Right forelimb (tissue), 1 donor: ENCODE measurements at places on chromosomes 6 and 20.

DNA sequence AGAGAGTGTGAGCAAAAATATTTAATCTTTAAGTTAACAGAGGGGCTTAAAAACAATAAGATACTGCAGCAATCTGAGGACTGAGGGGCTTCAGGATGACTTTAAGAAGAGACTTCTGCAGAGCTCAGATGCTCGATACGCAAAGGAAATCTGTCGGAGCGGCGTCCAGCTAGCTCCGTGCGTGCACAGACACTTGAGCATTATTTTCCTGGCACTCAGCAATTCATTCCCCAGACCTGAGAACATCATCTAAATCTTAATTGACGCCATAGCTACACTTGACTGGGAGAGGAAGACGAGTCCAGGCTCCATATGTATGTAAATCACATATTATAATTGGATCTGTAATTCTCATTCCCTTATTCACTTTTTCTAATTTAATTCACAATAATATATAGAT lies 228.2 kb downstream of the SOD2 start:
- DNase-seq, result peak; percentile 59

- no peak for DNase-seq
These were observed 374.3 kb downstream of the CDH26 start for GRCh38 chr20:60332523-60332922.

DNA sequence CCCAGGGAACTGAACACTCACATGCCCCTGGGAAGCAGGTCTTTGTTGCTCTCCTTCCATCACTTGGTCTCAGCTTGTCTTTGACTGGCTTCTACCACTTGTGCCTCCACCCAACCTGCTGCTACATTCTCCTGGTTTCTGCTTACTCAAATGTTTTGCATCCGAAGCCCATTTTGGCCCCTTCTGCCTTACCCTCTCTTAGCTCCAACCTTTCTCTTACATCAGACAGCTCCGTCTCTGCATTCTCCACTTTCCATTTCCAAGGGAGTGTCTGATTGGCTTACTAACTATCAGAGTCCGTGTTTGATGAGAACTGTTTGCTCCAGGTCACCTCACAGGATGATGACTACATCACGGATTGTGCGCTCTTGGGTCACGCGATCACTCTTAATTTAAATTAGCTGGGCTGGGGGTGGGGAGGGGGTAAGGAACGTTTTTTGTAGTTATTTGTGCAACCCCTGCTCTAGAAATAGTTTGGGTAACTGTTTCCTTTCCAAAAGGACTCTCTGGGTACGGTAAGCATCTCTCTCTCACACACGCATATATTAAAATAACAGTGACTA lies 844 bp upstream of the ABRACL start:
- DNase-seq, result no peak

DNA sequence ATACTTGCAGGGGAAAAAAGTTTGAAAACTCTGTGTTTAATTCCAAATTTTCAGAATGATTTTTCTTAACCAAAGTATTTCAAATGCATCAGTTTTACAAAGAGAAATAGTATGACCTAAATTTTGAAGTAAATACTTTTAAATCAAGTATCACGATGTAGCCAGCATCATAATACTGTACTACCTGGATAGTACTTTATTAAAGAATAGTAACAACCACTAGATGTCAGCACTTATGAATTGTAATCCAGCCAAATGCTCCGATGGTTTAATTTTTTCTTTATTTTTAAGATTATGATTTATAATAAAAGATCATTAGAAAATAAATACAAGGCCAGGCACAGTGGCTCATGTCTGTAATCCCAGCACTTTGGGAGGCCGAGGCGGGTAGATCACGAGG lies 37.2 kb upstream of the HACE1 start:
- DNase-seq, result no peak

DNA sequence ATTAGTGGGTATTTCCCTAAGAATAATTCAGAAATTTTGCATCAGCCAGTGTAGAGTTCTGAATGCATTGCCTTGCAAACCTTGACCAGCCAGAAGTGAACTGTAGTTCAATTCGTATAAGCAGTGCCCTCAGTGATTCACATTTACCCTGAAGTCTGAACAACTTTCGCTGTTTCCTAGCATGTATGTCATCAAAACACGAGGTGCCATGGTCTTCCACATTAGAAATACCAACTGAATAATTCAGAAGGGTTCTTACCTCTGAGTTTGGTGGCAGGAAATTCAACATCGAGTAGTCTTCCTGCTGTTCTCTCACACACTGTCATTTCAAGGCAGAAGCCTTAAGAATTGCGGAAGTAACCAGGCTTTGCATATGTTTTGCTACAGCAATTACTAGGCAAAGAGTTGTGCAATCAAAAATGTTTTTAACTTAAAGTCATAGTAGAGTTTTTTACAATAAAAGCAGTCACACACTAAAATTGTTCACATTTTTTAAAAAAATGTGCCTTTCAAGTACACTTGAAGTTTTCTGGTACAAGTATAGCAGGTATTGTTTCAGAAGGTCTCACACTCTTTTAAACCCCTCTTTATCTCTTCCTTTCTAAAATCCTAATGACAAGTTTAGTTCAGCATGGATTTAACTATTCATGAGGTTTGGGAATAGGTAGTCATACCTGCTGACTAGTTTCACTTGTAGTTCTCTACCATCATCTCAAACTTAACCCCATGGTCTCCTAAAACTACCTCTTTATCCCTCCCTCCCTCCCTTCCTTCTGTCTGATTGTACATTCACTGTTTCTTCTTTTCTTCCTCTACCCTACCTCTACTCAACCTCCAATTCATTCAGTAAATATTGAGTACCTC lies 118.3 kb downstream of the STXBP5 start:
- no peak for DNase-seq

- peak; percentile 45 for DNase-seq
These were observed 107.1 kb downstream of the MRPL14 start for GRCh38 chr6:44020148-44020547.

DNA sequence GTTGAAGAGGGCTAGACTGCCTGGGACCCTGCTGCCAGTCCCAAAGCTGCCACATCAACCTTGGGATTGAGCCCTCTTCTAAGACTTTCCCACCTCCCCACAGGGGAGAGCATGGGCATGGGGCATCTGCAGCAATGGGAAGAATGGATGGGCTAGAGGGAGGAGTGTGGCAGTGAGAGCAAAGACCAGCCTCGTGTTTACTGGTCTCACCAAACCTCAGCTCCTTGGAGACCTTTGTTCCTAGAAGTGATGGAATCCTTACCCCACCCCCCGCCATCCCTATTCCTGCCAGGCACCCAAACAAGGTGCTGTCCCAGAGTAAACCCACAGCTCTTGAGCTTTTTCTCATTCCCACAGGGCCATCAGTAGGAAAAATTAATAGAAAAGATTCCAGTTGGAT lies 20.0 kb upstream of the ARMC12 start:
- DNase-seq, result no peak

GRCh38 chr6:14743474-14744211 lies 502.2 kb upstream of the JARID2 start:
- no peak for DNase-seq

- DNase-seq, result no peak
These were observed 47.7 kb upstream of the POLR1H start for GRCh38 chr6:30013291-30013922.

DNA sequence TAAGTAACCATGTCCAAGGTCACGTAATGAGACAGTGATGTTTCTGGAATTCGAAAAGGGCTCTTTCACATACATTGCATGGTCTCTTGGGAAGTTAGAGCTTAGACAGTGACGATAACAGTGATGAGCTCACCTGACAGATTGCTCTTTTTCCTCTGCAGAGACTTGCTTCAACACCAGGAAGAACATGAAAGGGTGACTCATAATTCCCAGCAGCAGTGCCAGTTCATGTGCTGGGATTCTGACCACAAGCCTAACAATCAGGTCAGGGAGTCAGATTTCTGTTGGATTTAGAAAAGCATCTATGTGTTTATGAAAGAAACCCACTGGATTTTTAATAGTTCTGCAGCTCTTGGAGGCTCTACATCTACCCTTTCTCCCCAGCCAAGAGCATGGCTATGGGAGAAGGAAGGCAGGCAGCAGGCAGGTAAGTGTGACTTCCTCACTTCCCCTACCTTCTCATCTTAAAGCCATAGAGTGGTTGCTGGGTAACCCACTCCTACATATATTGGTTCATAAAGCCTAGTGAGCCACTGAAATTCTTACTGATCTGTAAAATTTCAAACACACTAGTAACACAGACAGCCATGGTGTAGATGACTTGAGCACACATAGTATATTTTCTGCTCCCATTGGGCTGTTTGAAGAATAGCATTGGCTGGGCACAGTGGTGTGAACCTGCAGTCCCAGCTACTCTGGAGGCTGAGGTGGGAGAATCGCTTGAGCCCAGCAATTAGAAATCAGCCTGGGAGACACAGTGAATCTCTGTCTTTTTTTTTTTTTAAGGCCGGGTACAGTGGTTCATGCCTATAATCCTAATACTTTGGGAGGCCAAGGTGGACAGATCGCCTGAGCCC lies 44.4 kb upstream of the LOC128125822 start:
- DNase-seq, result no peak

- no peak for DNase-seq
These were observed 19.4 kb upstream of the TRERF1 start for GRCh38 chr6:42471142-42471541.

DNA sequence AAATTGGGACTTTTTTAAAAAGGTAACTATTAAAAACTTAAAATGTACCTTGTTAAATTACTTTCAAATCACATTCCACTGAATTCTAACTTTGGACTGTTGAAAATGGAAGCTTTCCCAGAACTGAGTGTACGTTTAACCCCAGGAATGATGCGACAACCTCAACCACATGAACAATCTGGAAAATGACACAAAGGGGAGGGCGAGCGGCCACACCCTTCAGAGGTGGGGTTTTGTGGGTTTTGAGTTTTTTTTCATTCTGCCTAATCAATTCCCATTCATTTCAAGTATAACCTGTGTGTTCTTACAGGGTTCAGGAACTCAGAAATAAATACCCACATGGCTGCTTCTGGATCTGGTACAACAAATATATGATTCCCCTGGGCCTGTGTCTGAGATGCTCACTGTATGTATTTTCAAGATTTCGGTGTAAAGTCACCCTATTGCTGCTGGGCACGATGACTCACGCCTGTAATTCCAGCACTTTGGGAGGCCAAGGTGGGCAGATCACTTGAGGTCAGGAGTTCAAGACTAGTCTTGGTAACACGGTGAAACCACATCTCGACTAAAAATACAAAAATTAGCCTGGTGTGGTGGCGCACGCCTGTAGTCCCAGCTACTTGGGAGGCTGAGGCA lies 21.6 kb downstream of the CNKSR3 start:
- no peak for DNase-seq

- no peak for DNase-seq
These were observed 56.5 kb downstream of the SCML4 start for GRCh38 chr6:107767637-107768036.

- no peak for DNase-seq
These were observed 127.8 kb upstream of the EEF1E1 start for GRCh38 chr6:8229915-8230756.

- DNase-seq, result peak; percentile 73
These were observed 476 bp downstream of the IGF2R start for GRCh38 chr6:159969204-159969912.

- no peak for DNase-seq
These were observed 16.2 kb upstream of the FRMD1 start for GRCh38 chr6:168095171-168095691.

- DNase-seq, result no peak
These were observed 46.1 kb downstream of the KIF13A start for GRCh38 chr6:17941318-17941717.

DNA sequence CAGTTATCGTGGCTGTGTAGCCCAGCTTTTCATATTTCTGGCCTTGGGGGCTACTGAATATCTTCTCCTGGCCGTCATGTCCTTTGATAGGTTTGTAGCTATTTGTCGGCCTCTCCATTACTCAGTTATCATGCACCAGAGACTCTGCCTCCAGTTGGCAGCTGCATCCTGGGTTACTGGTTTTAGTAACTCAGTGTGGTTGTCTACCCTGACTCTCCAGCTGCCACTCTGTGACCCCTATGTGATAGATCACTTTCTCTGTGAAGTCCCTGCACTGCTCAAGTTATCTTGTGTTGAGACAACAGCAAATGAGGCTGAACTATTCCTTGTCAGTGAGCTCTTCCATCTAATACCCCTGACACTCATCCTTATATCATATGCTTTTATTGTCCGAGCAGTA lies 475 bp downstream of the OR2B6 start:
- DNase-seq, result no peak

DNA sequence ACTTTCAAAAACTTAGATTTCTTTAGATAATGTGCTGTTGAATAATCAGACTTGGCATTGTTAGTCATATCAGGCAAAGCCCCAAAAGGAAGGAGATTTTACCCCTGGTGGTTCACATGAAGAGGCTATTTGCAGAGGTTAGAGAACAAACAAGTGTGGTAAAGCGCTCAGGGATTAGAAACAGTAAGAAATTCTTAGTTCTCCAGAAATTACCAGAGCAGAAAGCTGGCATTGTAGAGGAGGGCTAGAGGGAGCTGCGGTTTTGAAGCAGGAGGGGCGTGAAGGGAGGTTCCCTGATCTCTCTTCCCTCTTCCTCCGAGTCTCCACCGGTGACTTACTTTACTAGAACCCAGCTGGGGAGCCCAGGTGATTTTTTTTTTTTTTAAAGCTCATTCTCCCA lies 10.2 kb downstream of the MYO6 start:
- DNase-seq, result no peak

DNA sequence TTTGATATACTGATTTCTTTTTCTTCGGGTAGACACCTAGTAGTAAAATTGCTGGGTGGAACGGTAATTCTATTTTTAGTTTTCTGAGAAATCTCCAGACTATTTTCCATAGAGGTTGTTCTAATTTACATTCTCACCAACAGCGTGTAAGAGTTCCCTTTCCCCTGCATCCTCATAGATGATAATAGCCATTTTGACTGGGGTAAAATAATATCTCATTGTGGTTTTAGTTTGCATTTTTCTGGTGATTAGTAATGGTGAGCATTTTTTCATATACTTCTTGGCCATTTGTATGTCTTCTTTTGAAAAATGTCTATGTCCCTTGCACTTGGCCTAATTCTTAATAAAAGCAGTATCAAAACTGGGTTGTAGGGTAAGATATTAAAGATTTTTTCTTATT lies 148.9 kb upstream of the SIM1 start:
- no peak for DNase-seq

DNA sequence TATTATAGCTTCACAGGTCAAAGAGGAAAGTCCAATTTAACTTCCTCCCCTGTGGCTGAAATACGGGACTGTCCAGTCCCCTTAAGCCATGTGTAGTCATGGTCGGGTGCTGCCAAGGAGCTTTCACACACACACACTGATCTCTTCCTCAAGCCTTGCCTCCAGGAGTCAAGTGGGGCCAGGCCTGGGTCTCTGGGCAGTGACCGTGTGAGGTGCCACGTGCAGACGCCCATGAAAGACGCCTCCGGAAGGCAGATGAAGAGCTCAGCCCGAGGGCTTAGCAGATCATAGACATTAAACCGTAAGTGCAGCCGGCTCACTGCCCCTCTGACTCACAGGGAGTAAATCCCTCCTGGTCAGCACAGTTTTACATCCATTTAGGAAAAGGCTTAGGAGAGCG lies 4.2 kb downstream of the GABRR2 start:
- no peak for DNase-seq
